ENCODE measurements at places on chromosomes 6 and 20.

DNA sequence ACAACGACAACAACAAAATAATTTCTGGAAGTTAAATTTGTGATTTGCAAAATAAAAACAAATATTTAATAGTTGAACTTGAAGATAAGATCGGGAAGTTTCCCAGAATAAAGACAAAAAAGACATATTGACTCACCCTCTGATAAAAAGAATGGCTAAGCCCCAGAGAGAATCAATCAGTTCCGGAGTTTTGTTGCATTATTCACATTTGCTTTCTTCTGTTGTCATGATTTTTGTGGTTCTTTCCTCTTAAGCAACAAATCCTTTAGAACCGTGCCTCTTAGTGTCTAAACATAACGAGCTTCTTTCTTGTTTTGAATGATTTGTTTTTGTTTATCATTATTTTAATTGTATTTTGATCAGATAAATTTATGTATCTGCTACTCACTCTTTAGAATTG, 337.7 kb upstream of the PRND start:
- no peak for DNase-seq

DNA sequence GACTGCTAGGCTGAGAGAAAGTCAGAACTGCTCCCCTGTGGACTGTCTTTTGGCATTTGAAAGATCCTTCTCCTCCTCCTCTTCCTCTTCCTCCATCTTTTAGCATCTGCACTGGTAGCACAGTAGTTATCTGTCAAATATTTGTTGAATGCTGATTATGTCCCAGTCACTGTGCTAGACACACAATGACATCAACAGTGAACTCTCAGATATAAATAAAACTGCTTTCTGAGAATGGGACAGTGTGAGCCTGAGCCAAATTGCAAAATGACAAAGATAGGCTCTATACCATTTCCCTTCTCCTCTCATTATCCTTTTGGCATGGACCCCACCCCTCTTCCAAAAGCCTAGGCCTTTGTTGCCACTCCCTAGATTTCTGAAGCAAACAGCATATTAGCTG, 27.9 kb upstream of the LRRC1 start:
- no peak for DNase-seq

DNA sequence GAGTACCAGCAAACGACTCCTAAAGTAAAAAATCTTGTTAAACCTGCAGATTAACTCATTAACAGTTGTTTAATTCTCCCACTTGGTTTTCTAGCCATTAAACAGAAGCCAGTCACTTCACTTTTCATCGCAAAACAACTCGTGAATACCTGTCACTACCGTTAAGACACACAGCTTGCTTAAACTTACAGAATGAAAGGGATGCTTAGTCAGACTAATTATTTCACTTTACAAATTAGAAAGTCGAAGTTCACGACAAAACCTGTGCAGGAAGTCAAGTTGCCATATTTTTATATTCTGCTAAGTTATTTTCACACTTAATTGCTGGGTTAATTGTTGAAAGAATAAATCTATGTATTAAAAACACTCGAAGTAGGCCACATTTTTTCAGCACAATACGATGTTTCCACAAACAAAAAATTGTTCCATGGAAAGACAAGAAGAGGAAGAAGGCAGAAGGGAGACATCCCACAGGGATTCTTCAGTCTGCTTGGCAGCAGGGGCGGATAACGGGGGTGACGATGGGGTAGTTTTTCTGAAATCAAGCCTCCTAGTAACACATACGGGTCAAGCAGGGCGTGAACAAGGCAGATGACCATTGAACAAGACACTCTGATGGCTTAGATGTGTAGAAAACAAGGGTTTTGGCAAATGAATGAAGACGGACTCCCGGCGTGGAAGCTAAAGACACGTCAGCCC, 933 bp downstream of the SSR1 start:
- DNase-seq, result peak; percentile 49

DNA sequence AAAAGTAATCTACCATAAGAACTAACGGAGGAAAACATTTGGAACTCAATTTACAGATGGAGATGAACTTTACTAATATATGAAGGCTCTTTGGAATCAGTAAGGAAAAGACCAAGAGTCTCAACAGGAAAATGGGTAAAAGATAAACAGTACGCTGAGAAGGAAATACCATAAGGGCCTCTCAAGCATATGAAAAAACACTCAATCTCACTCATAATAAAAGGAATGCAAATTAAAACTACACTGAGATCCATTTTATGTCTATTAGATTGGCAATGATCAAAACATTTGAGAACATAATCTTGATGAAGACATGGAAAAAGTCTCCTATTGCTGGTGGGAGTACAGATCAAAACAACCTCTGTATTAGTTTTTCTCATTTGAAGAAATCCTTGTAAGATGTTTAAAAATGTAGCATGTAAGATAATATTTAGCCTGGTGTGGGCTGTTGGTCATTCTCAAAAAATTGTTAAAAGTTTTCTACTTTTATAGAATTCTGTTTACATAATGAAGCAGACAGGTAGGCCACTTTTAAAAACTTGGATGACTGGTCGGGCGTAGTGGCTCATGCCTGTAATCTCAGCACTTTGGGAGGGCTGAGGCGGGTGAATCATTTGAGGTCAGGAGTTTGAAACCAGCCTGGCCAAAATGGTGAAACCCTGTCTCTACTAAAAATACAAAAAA, 14.5 kb downstream of the REV3L start:
- no peak for DNase-seq

DNA sequence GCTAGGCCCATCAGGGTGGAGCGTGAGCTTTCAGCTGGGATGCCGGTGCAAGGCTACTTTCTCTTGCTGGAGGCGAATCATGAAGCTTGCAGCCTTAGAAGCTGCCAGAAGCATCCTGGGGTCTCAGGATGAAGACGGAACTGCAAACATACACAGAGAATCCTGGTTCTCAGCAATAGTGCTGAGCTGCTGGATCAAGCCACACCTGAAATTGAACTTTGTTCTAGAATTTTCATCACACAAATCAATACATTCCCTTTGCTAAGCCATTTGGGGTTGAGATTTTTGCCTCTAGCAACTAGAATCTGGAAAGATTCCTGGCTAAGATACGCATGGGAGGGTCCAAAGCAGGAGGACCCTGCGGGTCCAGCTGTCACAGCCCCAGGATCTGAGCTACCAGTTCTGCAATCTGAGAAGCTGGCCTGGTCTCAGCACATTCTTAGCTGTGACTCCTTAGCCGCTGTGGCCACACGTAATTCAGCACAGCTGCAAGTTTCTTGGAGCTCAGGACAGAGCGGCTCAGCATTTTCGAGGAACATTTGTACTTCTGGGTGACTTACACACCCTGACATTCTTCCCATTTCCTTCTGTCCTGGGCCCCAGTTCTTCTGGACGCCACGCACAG, 6.6 kb upstream of the ARFGAP1 start:
- no peak for DNase-seq

- no peak for DNase-seq
Measured at GRCh38 chr6:170083236-170084051, 207.4 kb downstream of the DLL1 start.

DNA sequence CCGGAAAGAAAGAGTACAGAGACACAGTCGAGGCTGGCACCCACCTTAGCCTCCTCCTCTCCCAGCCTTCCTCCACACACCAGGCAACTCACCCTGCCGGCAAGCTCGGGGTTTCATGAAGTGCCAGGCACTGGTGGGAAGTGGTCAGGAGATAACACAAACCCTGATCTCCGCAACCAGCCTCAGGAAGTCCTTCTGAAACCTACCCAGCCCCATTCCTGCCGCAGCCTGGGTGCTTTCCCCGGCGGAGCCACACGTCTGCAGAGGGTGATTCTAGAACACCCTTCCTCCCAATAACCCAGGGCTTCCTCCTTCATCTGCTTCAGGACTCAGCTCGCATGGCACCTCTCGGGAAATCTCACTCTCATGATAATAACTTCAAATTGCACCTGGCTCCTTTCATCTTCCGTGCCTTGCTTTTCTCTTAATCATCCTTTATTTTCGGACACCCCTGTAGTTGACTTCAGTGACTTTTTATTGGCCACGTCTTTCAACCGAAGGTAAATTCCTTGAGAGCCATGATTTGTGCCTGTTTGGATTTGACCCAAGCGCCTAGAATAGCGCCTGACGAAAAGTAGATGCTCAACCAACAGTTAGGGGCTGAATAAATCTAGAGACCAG, 8.7 kb upstream of the HLA-E start:
- DNase-seq, result peak; percentile 13

GRCh38 chr6:90068264-90068663, 174.0 kb downstream of the GJA10 start:
- peak; percentile 66 for DNase-seq

- DNase-seq, result no peak
Measured at GRCh38 chr6:158756977-158757752, 62.0 kb downstream of the EZR start.

- DNase-seq, result no peak
Measured at GRCh38 chr6:21049572-21049971, 515.3 kb downstream of the CDKAL1 start.

DNA sequence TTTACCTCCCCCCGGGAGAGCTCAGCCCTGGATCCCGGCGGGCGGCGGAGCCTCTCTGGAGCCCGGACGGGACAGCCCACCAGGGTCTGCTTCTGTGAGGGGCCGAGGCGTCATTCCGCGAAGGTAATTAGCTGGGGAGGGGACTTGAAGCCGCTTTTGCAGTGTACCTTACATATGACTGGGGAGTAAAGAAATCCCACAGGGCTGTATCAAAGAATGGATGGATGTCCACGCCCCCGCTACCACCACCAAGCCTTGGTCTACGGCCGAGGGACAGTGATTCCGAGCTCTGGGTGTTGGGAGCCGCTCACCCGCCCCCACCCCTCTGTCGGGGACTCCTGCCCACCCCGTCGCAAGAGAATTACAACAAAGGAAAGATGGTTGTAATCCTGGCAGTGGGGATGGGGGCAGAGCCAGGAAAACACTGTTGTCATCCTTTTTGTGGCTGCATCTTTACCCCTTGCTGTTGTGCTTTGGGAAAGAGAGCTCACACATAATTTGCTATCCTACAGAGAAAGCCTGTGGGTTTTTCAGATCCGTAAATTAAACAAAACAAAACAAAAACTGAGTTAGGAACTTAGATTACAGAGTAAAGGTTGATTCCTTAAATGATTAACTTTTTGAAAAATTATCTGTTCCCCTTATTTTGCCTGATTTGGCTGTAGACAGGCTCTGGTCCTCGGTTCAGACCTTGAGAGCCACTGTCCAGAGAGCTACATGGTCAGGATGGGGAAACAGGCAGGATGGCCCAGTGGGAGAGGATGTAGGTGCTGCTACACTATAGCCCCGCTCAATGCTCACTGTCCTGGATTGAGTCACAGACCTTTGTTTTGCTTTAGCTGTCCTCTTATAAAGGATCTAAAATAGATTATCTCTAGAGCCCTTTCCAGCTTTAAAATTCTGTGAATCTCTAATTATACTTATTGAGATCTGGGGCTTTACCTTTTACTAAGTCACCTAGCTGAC, 997 bp upstream of the FBXO30 start:
- DNase-seq, result peak; percentile 2

DNA sequence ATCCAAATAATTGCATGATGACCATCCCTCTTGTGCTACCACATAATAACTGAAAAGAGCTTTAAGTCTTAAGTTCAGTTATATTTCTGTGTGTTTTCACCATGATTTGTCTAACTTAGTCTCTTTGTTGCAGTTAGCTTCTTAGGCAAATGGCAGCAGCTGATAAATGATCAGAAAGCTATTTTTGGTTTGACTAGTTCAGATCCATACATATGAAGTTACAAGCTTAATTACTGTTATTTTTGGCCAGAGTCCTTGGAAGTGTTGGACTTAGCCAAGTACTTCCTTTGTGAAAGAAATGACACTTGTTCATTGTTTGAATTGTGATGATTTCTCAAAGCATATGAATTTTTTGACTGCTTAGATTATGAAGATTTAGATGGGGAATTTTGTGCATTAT, 54.2 kb downstream of the HIVEP1 start:
- DNase-seq, result no peak

Measured in SK-MEL-5 (cell line).